Natural killer cell treated with Interleukin-12 subunit alpha and Interleukin-12 subunit beta and Interleukin-15 and Interleukin-18, amount 100 ng/mL, for 72 hours (primary cell): ENCODE measurements at places on chromosomes 5 and 9. TPM values are rescaled to one million over a fixed set of nuclear protein-coding genes. Genes with fewer than 3 reads are reported as not detected.
A peak's percentile ranks its signal among the peaks of the same experiment; 100 is the strongest.

GAS1 gene
- 0.53 TPM for total RNA-seq

SLC36A2 gene
- not detected for total RNA-seq

SHOC1 gene
- not detected for total RNA-seq

HSD17B3 gene
- total RNA-seq = not detected

DNA sequence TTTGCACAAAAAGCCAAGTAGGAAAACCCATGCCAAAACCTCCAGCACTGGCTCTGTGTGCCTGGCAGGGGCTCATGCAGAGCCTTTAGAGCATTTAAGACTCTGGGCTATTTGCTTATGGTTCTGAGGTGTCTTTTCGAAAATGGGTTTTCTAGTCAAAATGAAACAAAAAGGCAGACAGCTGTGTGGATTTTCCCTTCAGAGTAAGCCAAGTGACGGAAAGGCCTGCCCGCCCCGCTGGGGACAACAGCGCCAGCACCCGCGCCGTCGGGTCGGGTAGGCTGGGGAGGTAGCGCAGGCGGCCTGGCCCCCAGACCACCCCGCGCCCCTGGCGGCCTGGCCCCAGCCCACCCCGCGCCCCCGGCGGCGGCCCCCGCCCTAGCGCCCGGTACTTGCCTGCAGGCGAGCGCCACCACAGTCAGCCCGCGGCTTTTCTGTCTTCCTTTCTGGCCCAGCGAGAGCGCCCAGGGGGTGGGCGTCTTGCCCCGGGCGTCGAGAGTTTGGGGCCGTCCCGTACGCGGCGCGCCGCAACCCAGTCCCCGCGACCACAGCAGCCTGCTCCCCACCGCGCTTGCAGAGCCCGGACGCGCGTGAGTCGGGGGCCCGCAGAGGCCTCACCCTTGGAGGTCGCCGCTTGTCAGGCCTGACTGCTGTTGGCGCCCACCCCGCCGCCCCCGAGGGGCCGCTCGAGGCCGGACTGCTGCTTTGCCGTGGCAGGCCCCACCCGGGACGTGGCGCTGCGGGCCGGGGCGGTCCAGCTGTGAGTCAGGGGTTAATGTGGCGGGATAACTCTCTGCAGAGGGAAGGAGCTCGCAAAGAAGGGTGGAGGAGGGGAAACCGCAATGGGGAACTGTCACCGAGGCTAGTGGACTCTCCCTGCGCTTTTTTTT, at the start of gene TICAM2:
Gene TICAM2, minus strand, starts transcription at position 779 of the 890 bp plus-strand sequence. CDS start 21,223 bp downstream, outside the sequence.
- DNase-seq = peak; percentile 85

- DNase-seq = peak; percentile 80
Observed at GRCh38 chr5:43007246-43007910, 32.7 kb downstream of the ANXA2R start.

ARL14EPL gene
- total RNA-seq = not detected

- DNase-seq = no peak
Observed at GRCh38 chr5:137933491-137933911, 44.2 kb downstream of the PKD2L2 start.

FER gene
- total RNA-seq = 13.4 TPM

GRCh38 chr5:107813559-107813958, 142.8 kb upstream of the EFNA5 start:
- DNase-seq = no peak

DNA sequence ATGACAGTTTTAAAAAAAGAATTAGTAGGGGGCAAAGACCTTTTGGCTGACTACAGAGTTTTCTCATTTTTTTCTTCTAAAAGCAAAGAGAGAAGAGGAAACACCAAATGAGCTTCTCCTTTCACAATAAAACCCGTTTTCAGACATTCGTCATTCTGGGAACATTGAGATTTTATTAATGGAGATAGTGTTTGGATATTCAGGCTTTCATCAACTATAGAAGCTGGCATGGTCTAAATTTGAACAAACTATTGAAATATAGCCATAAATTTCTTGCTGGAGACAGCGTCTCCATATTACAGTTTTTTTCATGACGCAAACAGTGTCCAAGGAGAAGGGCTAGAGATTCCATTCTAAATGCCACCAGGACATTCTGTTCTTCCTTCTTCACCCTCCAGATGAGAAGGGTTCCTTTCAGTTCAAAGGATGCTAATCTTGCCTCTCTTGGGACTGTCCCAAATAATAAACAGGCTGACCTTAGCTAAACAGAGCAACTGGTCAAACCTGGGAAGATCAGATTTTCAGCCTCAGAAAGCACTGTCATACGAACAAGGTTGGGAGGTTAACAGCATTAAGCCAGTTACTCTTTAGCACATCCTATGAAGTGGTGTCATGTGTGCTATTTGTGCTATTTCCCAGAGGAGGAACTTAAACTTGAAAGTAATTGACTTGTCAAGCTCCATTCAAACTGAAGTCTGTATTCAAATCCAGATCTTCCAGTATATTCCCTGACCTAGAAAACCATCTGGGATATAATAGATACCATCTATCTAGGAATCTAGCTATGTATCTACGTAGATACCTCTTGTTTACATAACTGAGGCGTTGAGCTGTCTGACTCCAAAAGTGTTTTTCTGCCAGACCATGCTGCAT, 125.6 kb downstream of the LPAR1 start:
- no peak for DNase-seq

C5orf46 gene
- not detected for total RNA-seq

SLC6A7 gene
- not detected for total RNA-seq

DNA sequence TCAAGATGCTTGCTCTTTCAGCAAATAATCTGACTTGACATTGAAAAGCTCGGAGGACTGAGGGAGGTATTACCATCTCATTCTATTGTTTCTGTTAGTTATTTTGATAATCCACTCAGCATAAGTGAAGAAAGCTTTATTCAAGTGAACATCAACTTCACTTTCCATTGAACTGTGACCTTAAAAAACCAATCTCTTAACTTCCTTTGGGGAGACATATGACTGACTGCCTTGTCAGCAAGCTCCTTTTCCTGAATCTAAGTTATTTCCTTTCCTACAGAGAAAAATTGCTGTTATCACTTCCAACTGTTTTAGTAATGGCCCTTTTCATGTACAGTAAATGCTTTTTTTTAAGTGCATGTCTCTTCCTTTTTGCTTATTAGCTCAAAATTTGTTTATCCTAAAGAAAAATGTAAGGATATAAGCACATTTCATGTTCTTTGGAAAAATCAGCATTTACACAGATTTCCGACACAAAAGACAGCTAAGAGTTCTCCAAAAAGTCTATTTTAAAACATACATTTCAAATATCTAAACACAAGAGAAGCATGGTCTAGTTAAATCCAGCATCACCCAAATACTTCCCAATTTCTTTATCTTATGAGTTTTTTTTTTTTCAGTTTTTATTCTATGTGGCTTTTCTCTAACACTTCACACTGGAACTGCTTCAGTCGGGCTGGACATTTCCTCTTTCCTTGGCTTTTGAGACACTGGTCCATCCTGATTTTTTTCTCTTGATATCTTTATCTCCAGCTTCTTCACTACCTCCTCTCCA, 117.9 kb upstream of the DAB2 start:
- DNase-seq = no peak

GRCh38 chr9:419571-420171, 205.0 kb downstream of the DOCK8 start:
- no peak for DNase-seq

GRCh38 chr9:24459953-24460352, 85.7 kb downstream of the IZUMO3 start:
- DNase-seq = no peak

DNA sequence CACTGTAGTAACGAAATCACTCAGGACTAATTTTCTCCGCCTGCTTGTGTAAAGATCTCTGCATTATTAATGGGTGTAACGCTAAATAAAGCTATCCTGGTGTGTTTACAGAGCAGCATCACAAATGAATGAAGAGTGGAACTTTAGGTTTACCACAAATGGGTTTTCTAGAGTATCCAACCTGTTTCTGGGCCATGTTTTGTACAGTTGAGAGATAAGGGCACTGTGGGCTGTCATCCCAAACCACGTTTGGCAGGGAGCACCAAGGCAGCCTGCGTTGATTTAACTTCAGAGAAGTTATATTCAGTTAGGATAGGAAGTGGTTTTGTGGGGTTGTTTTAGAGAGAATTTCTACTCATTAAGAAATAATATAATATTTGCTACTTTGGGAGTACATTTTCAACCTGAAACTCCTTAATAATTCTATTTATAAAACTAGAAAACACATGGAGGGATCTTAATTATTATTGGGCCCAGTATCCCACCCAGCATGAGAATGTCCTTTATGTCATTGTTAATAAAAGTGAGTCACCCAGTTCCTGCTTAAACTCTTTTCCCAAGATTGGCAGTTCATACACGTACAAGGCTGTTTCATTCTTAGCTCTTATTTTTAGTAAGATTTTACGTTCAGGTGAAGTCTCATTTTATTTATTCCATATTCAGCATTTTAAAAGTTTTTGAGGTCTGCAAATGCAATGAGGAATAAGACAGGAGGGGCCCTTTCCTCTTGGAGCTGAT, 8.0 kb downstream of the KCNN2 start:
- no peak for DNase-seq

DNA sequence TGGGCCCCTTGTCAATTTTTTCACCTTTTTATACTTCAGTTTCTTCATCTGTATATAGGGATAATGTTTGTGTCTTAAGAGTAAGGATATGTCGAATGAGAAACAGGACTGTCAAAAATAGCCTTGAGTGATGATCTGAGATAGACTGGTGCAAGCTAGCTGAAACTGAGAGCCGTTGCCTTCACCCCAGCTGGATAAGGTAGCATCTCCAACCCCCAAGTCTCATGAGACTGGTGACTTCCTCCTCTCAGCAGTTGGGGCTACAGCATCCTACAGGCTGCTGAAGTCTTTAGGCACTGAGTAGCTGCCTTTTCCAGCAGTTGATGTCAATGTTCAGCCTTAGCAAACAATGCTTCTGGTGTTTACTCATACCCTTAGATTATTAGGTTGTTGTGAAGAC, 330.2 kb downstream of the OSTF1 start:
- no peak for DNase-seq

DNA sequence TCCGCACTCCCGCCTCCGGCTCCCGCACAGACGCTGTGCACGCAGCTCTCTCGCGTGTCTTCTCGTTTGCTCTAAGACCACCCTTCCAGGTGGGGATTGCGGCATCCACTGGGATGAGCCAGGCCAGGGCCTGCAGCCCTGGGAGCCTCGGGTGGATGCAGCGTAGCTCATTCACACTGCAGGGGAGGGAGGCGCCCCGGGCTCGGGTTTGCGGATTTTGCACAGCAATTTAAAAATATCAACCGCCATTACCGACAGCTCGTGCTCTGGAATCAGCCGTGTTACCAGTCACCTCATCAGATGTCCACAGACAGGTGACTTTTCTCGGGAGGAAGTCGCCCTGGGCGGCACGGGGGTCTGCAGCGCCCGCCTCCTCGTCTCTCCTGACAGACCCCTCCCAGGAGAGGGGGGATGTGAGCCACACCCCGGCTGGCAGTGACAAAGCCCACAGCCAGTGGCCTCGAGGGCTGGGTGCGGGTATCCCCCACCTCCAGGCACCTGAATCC, 20.8 kb upstream of the SLC6A3 start:
- no peak for DNase-seq

TXNDC8 gene
- total RNA-seq = not detected

SPATA9 gene
- 1.9 TPM for total RNA-seq

GRCh38 chr5:65382582-65382981, 99.1 kb downstream of the ADAMTS6 start:
- DNase-seq = no peak

NIPAL4 gene
- total RNA-seq = 1.2 TPM

TMEM252 gene
- total RNA-seq = not detected

- DNase-seq = no peak
Observed at GRCh38 chr9:17005056-17005823, 129.6 kb upstream of the CNTLN start.

- DNase-seq = no peak
Observed at GRCh38 chr9:89963280-89963679, 358.5 kb downstream of the GADD45G start.

C9orf153 gene
- total RNA-seq = not detected

GRCh38 chr5:138927979-138928378, 52.8 kb upstream of the LRRTM2 start:
- DNase-seq = no peak

- peak; percentile 81 for DNase-seq
Observed at GRCh38 chr9:129887334-129888292, 52.4 kb downstream of the USP20 start.

DMXL1 gene
- 45.3 TPM for total RNA-seq

MARVELD2 gene
- 0.14 TPM for total RNA-seq

- DNase-seq = peak; percentile 98
Observed at GRCh38 chr5:59039296-59040023, 456.6 kb downstream of the RAB3C start.

GRCh38 chr9:34430843-34431437, 27.4 kb downstream of the FAM219A start:
- no peak for DNase-seq

CDKN2B-AS1 gene
- total RNA-seq = 2.4 TPM

PKD2L2 gene
- not detected for total RNA-seq

ADRB2 gene
- total RNA-seq = 4.4 TPM

DNA sequence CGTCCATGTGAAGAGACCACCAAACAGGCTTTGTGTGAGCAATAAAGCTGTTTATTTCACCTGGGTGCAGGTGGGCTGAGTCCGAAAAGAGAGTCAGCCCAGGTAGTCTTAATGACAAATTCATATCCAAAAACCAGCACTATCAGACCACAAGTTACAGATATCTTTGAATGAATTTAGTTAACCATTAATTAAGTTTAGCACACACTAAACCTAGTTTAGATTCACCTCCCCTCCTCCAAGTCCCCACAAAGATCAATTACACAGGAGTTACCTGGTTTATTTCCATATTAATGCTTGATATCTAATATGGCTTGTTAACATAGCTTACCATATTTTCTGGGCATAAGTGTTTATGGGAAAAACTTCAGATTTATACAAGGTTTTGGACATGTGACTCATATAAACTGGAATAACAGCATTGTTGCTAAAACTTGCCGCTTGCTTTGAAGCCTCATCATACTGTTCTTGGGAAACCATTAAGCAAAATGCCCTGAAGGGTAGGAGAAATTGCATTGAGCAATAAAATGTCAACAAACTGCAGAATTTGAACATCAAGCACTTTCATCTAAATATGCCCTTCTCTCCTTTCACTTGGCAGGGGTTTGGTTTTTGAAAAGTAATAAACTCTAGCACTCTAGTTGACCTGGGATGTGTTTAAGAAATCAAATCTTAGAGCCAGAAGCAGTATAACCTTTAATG, 166.9 kb downstream of the SNCAIP start:
- DNase-seq = no peak

DNA sequence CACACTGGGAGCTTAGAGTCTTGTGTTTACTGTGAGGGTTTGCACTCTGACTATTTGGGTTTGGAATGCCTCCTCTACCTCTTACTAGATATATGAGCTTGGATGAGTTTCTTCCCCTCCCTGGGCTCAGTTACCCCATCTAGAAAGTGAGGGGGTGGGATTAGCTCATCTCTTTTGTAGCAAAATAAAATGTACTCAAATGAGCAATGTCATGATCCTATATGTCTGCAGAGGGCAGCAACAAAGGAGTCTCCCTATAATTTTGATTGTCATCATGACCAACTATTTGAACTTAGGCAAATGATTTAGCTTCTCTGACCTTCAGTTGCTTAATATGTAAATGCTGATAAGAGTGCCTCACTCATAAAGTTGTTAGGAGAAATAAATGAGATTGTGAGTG, 109.0 kb downstream of the DPYSL3 start:
- DNase-seq = no peak

- DNase-seq = no peak
Observed at GRCh38 chr5:113232221-113232620, 202.6 kb downstream of the TSSK1B start.

- no peak for DNase-seq
Observed at GRCh38 chr5:145855763-145856267, 17.0 kb downstream of the GRXCR2 start.

GRCh38 chr9:120478208-120478607, 101.8 kb downstream of the CDK5RAP2 start:
- DNase-seq = no peak

GRCh38 chr9:69279084-69279731, 45.8 kb upstream of the ENTREP1 start:
- no peak for DNase-seq

- DNase-seq = no peak
Observed at GRCh38 chr5:129465776-129466344, 5.8 kb downstream of the ADAMTS19 start.
